Stimulated activated memory B cell treated with anti-CD40 and anti-IgM and Interleukin-4, amounts not matched to agents 10 μg/mL and 1 μg/mL and 100 μg/mL, for 72 hours (primary cell): ENCODE measurements at places on chromosomes 7 and 10.

- peak; percentile 71 for ATAC-seq
Observed at GRCh38 chr7:26857506-26858240, 6.7 kb downstream of the SKAP2 start.

- no peak for ATAC-seq
Observed at GRCh38 chr7:33748793-33749192, 156.5 kb upstream of the BMPER start.

- no peak for ATAC-seq
Observed at GRCh38 chr7:106629516-106629915, 31.4 kb downstream of the CCDC71L start.

- no peak for ATAC-seq
Observed at GRCh38 chr7:28551331-28551730, 139.0 kb downstream of the CREB5 start.

GRCh38 chr10:127132451-127132850, 63.9 kb downstream of the INSYN2A start:
- ATAC-seq = no peak

- no peak for ATAC-seq
Observed at GRCh38 chr7:46363688-46364087, 442.6 kb upstream of the IGFBP3 start.

DNA sequence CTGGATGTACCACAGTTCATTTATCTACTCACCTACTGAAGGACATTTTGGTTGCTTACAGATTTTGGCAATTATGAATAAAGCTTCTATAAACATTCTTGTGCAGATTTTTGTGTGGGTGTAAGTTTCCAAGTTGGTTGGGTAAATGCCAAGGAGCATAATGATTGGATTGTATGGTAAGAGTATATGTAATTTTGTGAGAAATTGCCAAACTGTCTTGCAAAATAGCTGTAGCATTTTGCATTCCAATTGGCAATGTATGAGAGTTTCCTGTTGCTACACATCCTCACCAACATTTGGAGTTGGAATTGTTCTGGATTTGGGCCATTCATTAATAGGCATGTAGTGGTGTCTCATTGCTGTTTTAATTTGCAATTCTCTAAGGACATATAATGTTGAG, 33.9 kb upstream of the HYAL4 start:
- no peak for ATAC-seq

GRCh38 chr7:38199154-38199553, 21.1 kb downstream of the STARD3NL start:
- ATAC-seq = no peak

- ATAC-seq = no peak
Observed at GRCh38 chr10:132234860-132235259, 48.1 kb downstream of the DPYSL4 start.

GRCh38 chr10:42866115-42866995, 83.8 kb downstream of the BMS1 start:
- ATAC-seq = no peak

DNA sequence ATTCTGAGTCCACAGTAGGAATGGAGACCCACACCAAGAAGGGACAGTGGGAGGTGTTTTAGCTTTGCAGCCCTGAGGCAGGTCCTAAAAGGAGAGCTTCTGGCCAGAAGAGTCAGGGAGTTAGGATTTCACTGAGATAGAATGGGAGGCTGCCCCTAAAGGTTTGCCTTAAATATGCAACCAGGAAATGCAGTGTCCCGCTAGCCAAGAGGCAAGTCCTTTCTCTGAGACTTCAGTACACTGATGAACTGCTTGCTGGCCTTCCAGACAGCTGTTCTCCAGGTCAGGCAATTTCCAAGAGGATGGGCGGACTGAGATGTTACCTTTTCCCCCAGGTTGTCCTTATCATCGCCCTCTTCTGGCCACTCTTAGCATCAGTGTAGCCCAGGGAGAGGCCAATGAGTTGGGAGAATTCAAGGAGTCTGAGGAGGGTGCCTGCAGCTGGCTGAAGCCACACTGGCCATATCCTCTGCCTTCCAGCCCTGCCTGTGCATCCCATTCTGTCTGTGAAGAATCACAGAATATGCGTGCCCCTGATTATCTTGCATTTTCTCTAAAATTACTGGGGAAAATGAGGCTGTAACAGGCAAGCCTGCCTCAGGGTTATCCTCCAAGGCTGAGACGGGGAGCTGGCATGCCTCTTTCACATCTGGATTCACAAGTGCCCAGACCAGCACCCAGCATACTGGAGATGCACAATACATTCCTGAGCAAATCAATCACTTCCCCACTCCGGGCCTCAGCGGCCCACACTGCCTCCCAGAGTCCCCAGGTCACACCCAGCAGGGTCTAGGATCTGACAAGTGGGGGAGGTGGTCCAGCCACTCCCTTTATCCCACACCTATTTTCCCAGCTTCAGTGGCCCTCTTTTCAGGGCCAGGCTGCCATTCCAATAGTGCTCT, 2.4 kb downstream of the TLL2 start:
- ATAC-seq = no peak

DNA sequence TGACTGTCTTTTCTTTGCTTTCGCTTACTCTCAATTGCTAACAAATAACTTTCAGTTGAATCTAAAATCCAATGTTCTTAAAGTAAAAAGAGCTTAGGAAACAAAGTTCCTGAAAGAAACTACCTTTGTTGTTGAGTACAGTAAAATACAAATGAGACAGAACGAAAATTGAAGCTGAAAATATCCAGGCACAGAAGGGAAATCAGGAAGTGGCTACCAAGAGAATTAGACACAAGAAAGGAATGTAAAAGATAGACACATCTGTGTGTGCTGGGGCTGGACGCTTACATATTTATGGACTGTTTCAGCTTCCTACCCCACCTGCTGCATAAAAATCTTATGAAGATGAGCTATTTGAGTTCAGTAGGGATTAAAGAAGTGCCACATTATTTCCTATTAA, 161.7 kb upstream of the PLXDC2 start:
- ATAC-seq = no peak

DNA sequence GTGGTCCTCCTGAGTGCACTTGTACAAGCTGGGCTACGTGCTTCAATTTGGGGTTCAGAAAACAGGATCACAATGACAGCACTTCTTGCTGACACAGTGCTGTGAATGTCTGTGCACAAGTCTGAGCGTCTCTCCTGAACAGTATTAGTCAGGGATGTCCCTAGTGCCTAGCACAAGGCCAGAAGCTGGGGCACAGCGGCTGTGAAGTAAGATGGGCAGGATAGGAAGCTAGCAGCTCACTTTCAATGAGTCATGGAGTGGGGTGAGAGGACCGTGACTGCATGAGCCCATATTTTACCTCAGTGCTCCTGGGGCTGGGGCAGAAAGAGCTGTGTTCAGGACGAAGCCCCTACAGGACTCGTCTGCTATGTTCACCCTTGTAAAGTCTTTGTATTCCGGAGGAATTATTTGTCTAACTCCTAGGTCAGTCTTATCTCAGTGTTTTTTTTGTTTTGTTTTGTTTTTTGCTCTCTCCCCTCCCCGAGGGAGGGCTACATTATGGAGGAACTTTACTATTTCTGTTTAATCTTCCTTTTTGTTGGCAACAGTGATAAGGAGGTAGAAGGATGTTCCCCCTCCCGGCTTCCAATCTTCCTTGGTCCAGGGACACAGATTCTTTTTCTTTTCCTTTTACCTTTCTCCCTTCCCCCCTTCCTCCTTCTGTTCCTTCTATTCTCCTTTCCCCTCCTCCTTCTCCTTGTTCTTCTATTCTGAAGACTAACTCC, 2.8 kb upstream of the LRMDA start:
- no peak for ATAC-seq

DNA sequence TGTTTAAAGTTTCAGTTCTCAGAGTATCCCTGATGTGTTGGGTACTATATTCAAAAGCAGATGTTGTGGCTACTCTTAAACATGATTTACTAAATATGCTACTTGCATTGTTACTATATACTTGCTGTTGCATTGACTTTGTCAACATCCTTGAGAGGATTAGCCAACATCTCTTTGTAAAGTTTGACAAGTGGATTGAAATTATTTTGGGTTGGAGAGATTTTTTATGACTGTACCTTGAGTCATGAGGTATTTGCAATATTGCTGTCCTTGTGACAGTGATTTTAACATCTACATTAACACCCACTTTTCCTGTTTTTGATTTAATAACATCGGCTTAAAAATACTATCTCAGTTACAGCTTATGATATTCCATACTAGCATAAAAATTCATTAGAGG, 31.9 kb downstream of the MRC1 start:
- ATAC-seq = no peak

DNA sequence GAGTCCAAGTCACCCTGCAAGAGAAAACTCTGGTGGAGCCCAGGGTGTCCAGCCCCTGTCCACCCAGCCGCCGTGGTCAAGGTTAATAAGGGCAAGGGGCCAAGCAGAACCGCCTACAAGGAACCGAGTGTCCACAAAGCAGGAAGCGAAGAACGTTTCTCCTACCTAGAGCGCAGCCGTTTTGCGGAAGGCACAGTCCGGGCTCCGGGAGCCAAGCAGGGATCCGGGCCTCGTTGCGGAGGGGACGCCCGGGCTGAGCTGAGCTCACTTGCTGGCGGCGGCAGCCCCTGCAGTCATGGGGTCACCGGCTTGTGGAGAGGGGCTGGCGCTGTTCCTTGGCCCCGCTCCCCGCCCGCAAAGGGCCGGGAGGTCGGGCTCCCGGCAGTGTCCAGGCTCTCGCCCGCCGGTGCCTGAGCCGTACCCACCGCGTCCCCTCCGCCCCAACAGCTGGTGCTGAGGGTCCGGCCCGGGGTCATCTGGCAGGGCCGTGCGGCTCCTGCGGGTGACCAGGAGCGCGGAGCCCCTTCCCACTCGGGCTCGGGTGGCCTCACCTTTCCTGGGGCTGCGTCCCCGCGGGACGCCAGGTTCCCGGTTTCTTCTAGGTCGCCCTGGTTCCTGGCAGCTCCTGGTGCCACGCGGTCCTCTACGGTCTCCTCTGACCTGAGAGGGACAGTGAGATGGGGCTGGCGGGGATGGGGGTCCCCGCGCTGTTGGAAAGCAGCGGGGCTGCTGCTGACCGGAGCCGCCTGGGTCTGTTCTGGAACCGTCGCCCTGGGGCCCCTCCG, 14.0 kb upstream of the ZNF273 start:
- ATAC-seq = peak; percentile 49

GRCh38 chr10:29501692-29502091, 133.1 kb downstream of the SVIL start:
- ATAC-seq = no peak

DNA sequence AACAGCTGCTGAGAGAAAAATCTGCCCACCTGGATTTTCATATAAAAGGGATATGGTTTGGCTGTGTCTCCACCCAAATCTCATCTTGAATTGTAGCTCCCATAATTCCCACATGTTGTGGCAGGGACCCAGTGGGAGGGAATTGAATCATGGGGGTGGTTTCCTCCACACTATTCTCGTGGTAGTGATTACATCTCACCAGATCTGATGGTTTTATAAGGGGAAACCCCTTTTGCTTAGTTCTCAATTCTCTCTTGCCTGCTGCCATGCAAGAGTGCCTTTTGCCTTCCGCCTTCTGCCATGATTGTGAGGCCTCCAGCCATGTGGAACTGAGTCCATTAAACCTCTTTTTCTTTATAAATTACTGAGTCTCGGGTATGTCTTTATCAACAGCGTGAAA, 20.8 kb upstream of the MKI67 start:
- peak; percentile 87 for ATAC-seq

- ATAC-seq = peak; percentile 68
Observed at GRCh38 chr7:130929896-130930659, 196.1 kb upstream of the KLF14 start.

DNA sequence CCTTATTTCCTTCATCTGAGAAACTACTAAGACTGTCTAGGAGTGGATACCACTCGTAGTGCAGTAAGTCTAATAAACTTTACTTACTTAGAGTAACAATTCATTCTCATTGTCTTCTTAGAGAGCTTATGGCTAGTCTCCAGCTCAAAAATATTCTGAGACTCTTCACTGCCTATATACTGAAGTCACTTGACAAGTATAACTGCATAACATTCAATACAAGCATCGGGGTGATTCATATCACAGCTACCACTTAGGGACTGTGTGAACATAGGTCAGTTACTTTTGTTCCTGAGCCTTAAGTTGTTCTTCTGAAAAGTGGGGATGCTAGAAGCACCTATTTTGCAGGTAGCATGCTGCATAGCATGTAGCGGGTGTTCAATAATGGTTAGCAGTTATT, 111.0 kb downstream of the HTR7 start:
- ATAC-seq = no peak

DNA sequence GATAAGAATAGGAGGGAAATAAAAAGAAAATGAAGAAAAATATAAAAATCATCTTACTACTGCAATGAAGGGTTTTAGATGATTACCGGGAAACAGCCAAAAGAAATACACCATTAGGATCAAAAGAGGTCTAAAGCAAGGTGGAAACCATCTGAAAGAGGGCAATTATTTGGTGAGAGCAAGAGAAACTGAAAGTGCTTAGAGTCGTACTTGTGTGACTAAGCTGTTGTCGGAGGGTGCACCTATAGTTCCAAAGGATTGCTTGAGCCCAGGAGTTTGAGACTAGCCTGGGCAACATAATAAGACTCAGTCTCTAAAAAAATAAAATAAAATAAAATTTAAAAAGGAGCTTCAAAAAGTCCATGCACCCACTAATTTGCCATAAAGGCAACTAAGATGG, 169.5 kb downstream of the DKK1 start:
- peak; percentile 36 for ATAC-seq

DNA sequence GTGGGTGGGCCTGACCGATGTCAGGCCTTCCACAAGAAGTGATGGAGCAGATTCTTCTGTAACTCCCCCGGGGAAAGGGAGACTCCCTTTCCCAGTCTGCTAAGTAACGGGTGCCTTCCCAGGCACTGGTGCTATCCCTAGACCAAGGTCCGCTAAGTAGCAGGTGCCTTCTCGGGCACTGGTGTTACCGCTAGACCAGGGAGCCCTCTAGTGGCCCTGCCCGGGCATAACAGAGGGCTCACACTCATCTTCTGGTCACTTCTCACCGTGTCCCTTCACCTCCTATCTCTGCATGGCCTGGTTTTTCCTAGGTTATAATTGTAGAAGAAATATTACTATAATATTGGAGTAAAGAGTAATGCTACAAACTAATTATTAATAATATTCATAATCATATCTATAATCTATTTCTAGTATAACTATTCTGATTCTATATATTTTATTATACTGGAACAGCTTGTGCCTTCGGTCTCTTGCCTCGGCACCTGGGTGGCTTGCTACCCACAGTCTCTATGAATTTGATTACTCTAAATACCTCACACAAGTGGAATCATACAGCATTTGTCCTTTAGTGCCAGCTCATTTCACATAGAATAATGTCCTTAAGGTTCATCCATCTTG, 1378.7 kb downstream of the XPNPEP1 start:
- peak; percentile 68 for ATAC-seq

GRCh38 chr7:141991140-141991539, 4.5 kb upstream of the MGAM start:
- no peak for ATAC-seq

- ATAC-seq = no peak
Observed at GRCh38 chr10:110549211-110549610, 18.3 kb upstream of the SMC3 start.

- no peak for ATAC-seq
Observed at GRCh38 chr10:109166935-109167334, 756.4 kb downstream of the XPNPEP1 start.

- no peak for ATAC-seq
Observed at GRCh38 chr10:107238275-107238674, 73.8 kb upstream of the SORCS1 start.

- ATAC-seq = no peak
Observed at GRCh38 chr7:22275661-22276060, 81.3 kb downstream of the RAPGEF5 start.

- peak; percentile 46 for ATAC-seq
Observed at GRCh38 chr10:95906677-95907455, 909 bp upstream of the CC2D2B start.
